Left ventricle myocardium inferior (tissue), 1 donor: ENCODE measurements at places on chromosomes 3 and 15. TPM values are rescaled to one million over a fixed set of nuclear protein-coding genes. Genes with fewer than 3 reads are reported as not detected.

Gene MYL3
- 7,440 TPM for total RNA-seq

Gene CD200R1
- 0.82 TPM for total RNA-seq

Gene PPP1R14D
- total RNA-seq: not detected

Gene GSK3B
- 42.5 TPM for total RNA-seq

Gene IRAK2
- total RNA-seq: 2.0 TPM

Gene CPEB1
- total RNA-seq: 1.6 TPM

Gene TMEM212
- total RNA-seq: not detected

Gene AMIGO3
- total RNA-seq: not detected

Gene CCDC54
- total RNA-seq: not detected
